ENCODE measurements at places on chromosomes 4 and X. TPM values are rescaled to one million over a fixed set of nuclear protein-coding genes. Genes with fewer than 3 reads are reported as not detected.
A peak's percentile ranks its signal among the peaks of the same experiment; 100 is the strongest.

GRCh38 chr4:147768113-147768512, 36.2 kb downstream of the ARHGAP10 start:
- DNase-seq: no peak

DNA sequence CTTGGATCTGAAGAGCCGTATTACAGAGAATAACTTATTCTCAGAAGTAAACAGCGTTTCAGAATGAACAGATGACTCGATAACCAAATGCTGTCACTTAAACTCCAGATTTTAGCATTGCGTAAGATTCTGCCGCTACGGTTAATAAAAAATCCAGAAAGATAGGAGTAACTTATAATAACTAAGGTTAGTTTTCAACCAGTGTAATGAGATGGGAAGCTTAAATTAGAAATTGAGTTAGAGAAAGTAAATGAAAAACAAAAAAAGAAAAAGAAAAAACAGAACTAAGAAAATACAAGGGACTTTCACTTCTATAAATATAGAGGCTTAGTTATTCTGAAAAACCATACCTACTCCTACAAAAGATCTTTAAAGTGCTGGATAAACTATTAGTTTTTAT, 13.1 kb upstream of the PARM1 start:
- DNase-seq: no peak

DNA sequence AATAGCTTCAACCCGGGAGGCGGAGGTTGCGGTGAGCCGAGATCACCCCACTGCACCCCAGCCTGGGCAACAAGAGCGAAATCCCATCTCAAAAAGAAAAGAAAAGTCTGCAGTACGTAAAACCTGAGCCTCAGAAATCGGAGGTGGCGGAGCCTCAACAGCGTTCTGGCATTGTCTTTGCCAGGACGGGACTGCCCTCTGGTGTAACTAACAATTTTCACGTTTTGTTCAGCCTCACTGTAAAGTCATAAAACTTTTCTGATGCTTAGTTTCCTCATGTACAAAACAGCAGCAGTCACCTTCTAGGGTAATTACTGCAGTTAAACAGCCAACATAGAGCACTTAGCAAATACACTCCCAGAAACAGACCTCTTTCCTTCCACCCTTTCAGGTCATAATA, 121.7 kb downstream of the RBM47 start:
- DNase-seq: no peak

The PDZD4 gene
- polyA plus RNA-seq: 0.04 TPM

- DNase-seq: no peak
Observed at GRCh38 chr4:32196950-32197688, 1477.0 kb downstream of the PCDH7 start.

The ZNF157 gene
- 0.07 TPM for polyA plus RNA-seq

DNA sequence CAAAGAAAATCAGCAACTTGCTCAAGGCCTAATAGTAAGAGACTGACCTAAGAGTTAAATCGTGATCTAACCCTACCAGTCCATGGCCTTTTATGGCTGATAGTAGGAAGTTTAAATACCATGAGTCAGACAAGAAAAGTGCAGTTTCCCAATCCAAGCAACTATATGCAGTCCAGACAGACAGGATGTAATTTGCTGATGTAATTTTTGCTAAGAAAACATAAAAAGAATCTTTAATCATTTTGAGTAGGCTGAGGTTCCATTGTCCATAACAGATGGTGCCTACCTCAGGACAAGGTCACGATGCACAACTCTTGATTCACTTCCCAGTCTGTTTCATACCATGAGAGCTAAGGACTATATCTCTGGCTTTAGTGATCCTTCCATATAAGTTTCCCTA, 317.5 kb upstream of the GRIA3 start:
- no peak for DNase-seq

GRCh38 chr4:182189103-182189878, 53.9 kb upstream of the TENM3 start:
- peak; percentile 73 for DNase-seq

- DNase-seq: no peak
Observed at GRCh38 chrX:119552508-119552907, 12.7 kb downstream of the STEEP1 start.

DNA sequence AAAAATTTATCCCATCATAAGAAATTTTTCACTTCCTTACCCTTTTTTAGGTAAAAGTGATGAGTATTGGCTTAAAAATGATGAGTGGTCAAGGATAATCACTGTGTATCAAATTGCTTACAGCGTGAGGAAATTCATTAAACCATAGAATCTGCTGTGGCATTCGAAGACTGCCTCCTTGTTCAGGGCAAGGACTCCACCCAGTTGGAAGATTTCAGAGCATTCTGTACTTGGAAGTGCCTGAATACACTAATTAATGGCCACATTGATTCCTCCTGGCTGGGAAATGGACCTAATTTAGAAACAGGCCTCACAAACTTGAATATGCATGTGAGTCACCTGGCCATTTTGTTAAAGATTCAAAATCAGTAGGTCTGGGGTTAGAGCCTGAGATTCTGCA, 83.2 kb downstream of the HHIP start:
- no peak for DNase-seq

The BGN gene
- polyA plus RNA-seq: 143 TPM
